ENCODE measurements at places on chromosomes 11 and 22.

- peak; percentile 65 for DNase-seq
These were observed 20.1 kb upstream of the BDNF start for GRCh38 chr11:27720277-27720830.

GRCh38 chr11:64324692-64325469, 7.0 kb downstream of the PRDX5 start:
- no peak for DNase-seq

- DNase-seq, result peak; percentile 84
These were observed 199.7 kb downstream of the FAT3 start for GRCh38 chr11:92424281-92424680.

DNA sequence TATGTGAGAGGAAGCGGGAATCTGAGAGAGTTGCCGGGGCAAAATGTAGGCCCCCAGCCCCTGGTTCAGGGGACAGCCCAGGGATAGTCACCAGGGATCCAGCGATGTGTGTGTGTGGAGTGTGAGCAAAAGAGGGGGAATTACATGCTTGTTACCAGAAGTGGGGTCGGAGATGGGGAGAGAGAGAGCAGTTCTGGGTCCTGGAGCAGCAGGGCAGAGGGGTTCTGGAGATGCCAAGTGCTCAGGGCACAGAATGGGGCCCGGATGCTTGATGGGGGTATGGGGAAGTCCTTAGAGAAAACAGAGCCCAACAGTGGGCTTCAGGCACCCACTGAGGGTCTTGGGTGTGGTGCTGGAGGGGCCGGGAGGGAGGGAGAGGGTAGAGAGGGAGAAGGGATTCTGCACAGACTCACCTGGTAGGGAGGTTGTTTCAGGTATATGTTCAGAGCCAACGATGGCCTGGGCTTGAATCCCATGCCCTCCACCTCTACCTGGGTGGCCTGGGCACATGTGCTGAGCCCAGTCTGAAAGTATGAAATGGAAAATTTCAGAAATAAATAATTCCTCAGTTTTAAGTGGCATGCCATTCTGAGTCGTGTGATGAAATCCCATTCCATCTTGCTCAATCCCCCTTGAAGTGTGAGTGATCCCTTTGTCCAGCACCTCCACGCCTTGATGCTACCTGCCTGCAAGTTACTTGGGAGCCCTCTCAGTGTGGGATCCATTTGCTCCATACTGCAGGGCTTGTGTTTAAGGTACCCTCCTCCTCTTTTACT, 12.4 kb downstream of the SMIM38 start:
- DNase-seq, result peak; percentile 29

- no peak for DNase-seq
These were observed 629.0 kb downstream of the BRD1 start for GRCh38 chr22:49198705-49199084.

DNA sequence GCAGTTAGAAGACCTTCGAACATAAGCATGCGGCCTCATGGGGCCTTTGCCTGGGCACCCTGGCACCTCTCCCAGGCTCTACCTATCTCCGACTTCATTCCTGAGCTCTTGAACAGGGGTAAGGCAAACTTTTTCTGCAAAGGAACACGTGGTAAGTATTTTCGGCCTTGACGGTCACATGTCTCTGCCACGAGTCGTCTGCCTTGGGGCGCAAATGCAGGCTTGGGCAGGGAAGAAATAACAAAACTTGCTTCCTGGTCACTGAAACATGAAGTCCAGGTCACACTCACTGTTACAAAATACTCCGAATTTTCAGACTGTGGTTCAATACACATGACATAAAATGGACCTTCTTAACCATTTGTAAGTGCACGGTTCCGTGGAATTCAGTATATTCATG, 3.4 kb upstream of the ASCL2 start:
- no peak for DNase-seq
